ENCODE measurements at places on chromosomes 6 and 20.
A peak's percentile ranks its signal among the peaks of the same experiment; 100 is the strongest.

- no peak for DNase-seq
These were observed 38.3 kb downstream of the PDRG1 start for GRCh38 chr20:31913431-31914157.

DNA sequence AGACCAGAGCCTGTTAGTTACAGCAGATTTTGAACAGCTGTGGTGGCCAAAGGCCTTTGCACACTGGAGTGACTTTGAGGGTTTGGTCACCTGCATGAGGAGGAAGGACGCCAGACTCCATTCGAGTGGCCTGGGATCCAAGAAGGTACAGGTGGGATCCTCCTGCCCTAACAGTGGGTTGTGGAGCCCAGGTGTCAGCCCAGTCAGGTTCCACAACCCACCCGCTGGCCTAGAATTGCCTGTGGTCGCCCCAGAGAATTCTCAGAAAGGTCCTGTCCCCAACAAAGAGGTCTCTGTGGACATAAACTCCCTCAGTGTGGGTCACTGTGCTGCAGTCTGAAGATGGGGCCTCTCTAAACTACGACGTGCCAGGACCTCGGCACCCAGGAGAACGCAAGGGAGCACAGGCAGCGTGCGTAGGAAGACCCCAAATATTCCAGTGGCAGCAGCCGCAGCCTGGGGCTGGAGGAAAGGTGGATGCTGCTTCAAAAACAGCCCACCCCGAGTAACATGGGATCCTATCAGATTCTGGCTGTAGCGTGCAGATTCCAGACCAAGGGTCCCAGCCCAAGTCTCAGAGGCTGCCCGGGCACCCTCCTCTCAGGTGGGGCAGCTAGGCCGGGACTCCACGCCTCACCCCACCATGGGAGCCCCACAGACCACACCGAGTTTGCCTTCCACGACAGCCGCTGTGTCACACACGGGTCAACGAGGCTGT lies 16.0 kb downstream of the ACSS1 start:
- DNase-seq = no peak

GRCh38 chr6:16163535-16164300 lies 34.8 kb downstream of the MYLIP start:
- DNase-seq = peak; percentile 76

- DNase-seq = no peak
These were observed 60.8 kb downstream of the RIPOR2 start for GRCh38 chr6:24874776-24875533.

DNA sequence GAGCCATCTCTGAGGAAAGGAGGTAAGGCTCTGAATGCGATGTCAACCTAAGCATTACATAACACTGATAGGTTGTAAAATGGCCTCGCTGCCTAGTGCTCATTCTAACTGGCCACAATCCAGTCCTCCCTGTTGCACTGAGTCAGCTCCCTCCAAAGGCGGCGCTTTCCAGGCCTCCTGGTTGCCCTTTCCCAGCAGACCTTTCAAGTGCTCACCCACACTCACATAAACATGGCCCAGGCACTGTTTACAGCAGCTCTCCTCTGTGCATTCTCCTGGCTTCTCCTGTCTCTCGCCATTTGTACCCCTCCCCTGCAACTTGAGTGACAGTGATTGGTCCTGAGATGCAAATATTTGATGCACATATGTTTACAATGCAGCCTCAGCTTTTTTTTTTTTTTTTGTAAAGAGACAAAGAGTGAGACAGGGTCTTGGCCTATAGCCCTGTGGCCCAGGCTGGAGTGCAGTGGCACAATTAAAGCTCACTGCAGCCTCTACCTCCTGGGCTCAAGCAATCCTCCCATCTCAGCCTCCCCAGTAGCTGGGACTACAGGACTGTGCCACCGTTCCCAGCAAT lies 36.8 kb upstream of the PRND start:
- DNase-seq = peak; percentile 25

GRCh38 chr6:27468334-27468733 lies 4.6 kb downstream of the ZNF184 start:
- peak; percentile 10 for DNase-seq

DNA sequence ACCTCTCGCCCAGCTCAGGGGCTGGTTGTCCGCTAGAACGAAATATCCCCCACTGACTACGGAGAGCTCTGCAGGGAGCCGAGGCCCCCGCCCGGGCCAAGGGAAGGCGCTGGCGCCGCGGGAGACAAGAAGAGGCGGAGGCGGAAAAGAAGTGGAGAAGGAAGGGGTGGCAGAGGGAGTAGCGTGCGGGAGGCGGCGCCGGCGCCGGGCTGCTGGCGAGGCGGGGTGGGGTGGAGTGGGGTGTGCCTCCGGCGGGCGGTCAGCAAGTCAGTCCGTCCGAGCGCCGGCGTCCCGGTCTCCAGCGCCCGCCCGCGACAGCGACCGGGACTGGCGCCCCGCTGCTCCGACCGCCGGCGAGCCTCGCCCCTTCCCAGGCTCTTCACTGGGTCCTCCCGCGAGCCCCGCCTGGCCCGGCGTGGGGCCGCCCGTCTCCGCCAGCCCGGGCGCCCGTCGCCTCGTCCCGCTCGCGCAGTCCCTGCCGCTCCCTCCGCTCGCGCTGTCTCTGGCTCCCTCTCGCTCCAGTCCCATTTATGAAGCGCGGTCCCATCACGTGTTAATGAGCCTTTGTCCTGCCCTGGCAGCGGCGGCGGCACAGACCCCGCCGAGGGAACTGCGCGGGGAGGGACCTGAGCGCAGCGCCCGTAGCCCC lies at the start of gene CNR1:
Gene CNR1 (minus strand): TSS at position 504 of the 649 bp plus-strand sequence. CDS start 21,073 bp downstream, outside the sequence.
- DNase-seq = peak; percentile 8

DNA sequence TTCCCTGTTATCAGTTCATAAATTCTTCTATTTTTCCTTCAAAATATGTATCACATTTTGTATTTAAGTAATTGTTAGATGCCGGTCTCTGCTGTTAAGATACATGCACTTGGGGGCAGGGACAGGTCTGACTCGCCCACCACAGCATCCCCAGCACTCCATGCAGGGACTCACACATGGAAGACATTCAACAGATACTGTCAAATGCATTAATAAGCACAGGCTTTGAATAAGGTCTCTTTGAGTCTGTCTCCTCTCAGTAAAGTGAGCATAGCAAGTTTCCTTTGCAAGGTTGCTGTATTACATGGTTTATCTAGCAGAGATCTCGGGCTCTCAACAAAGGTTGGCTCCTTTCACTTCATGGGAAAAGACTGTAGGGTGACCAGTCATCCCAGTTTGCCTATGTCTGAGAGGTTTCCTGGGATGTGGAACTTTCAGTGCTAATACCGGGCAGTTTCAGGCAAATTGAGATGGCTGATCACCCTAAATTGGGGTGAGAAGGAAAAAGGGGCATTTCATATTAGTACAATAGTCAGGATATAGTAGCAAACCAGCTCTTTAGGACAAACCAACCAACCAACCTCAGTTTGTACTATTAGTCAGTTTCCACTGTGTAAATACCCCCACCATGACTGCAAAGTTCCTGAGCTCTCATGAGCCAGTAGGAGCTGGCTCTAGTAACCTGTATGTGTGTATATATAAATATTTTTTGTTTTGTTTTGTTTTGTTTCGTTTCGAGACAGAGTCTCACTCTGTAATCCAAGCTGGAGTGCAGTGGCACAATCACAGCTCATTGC lies 15.0 kb downstream of the JPH2 start:
- no peak for DNase-seq

- no peak for DNase-seq
These were observed 26.0 kb downstream of the PACRG start for GRCh38 chr6:162753775-162754174.

- DNase-seq = no peak
These were observed 27.4 kb downstream of the TGM6 start for GRCh38 chr20:2408111-2408510.

- DNase-seq = no peak
These were observed 10.1 kb downstream of the ZNF318 start for GRCh38 chr6:43359381-43359780.

DNA sequence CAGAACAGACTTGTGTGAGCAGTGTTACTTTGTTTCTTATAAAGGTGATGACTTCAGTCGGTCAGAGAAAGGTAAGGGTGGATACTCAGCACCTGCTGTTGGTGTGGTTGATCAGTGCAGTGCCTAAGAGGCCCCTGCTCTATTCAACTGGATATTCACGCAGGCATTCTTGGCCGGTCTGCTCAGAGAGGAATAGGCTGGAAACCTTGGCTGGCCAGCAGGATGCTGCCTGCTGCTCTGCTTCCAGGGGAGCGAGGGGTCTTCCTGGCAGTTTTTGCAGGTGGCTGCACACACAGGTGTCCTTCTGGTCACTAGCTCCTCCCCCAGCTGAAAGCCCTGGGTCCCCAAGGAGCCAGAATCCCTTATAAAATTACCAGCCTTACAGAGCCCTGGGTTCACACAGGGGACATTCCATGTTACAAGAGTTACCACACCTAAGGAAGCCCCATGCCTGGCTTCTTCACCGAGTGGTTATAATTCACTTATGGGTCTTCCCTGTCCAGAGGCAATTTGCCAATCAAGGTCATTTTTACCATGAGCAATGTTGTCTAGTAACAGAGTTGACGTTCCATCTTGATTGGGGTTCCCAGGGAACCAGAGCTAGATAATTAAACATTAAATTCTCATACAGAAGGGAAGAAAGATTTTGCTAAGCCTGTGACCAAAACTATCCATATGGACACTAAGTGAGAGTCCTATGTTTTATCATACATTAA lies 16.4 kb downstream of the SYNJ2 start:
- DNase-seq = no peak

Measured in fibroblast of skin of abdomen (primary cell).